Fibroblast of skin of left biceps (primary cell): ENCODE measurements at places on chromosomes 4 and X.

DNA sequence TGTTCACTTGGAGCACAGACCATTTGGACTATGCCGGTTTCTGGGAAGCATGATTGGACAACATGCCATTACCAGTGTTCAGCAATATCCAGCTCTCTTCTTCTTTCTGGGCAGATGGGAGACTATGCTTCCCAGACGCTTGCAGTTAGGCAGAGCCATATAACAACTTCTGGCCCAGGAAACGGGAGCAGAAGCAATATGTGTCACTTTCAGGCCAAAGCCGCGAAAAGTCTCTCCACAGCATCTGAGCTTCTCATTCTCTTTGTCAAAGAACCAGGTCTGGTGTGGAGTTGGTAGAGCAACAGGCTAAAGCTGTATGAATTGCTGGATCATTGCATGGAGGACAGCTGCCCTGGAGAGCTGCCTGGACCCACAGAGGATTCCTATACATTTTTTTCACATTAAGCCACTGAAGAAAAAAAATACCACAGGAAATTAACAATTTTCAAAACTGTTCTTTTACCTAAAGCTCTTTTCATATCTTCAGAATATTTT lies 131.4 kb upstream of the FRG1 start:
- no peak for DNase-seq

DNA sequence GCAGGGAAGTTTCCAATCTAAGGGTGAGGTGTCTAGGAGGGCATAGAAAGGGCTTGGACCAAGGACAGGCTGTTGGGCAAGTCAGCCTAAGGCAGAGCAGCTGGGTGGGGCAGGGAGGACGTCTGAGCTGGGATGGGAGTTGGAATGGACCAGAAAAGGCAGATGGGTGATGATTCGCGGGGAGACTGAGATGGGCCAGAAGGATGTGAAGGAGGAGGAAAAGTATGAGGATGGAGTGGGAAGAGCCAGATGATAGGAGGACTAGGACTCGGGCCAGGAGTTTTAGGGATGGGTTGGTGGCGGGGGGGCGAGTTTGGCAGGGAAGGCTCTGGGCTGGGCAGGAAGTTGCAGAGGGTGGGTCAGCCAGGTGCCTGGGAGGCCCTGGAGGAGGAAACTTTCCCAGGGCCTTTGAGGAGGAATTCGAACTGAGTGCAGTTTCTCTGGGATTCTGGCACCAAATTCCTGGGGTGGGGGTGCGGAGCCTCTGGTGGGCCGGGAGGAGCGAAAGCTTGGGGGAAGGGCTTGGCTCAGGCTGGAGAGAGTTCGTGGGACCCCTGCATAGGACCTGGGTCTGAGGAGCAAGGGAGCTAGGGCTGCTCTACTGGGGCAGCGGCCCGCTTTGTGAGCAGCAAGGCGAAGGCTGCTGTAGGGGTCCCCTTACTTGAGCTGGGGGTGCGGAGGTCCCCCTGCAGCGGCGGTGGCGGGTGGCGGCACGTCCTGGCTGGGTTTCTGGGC lies 8.7 kb upstream of the TIMP1 start:
- no peak for DNase-seq

DNA sequence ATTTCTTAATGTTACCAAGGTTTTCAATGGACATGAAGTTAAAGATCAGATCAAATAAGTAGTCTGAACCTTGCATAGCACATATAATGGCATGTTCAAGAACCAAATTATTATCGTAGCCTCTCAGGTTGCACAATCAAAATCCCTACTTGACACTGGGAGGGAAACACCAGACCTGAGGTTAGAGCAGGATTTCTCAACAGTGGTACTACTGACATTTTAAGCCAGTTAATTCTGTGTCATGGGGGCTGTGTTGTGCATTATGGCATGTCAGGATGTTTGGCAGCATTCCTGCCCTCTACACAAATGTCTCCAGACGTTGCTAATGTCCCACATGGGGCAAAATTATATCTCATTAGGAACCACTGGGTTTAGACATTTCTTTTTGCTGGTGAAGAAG lies 20.8 kb downstream of the RLIM start:
- DNase-seq: no peak

GRCh38 chr4:126614356-126614855 lies 1018.4 kb upstream of the INTU start:
- DNase-seq: no peak

DNA sequence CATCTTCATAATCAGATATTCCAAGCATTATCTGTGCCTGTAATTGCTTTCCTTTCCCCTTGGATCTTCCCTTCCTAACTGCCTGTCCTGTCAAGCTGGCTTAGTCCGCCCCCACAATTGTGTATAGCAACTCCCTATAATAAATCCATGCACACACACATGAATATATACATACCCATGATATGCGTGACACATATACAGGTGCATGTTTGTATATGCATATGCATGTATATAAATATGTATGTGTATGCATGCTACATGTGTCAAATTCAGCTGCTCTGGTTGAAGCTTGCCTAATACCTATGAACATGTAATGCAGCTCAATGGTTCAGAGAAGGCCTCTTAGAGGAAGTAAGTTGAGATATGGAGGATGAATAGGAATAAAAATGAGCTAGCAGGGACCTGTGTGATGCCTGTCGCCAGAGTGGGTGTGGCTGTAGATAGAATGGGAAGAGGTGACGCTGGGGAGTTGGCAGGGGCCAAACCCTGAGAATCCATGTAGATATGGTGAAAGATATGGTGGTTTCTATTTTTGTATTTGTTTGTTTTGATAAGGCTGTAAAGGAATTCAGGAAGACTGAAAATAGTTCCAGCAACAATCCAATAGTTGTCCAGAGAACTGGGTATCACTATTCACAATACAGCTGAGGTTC lies 595.0 kb upstream of the BOD1L1 start:
- DNase-seq: no peak

- DNase-seq: no peak
These were observed 122.4 kb upstream of the PRR32 start for GRCh38 chrX:126697091-126697490.

DNA sequence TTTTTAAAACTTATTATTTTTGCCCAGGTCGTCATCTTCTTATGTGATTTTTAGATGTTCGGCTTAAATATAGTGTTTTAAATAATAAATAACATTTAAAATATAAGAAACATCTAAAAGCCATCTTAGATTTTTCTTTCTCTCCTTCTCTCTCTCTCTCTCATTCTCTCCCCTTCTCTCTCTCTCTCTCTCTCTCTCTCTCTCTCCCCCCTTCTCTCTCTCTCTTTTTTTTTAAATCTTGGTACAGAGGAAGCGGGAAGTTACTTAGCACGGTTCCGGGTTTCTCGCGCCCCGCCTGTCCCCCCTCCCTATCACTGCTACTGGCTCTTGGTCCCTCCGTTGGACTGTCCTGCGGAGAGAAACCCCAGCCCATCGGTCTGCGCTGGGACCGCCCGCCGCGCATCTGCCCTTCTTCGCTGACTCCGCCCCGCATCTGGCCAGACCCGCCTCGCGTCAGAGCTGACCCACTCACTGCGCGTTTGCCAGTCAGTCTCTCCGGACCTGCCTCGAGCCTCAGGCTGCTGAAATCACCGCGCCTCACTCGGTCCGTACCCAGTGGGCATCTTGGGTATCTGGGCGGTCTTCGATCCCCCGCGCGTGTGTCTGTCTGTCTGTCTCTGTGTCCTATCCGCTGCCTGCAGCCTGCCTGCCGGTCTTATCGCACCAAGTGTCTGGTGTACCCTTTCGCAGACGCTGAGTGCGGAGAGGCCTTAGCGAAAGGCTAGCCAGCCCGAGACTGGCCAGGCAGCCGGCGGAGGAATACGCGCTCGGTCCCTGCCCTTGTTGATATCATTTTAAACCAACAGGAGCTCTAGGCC lies at the start of gene PABPC5:
TSS of gene PABPC5 (plus strand) at position 489 of the 818 bp plus-strand sequence. CDS start 739 bp downstream, outside the sequence.
- DNase-seq: peak; percentile 62

DNA sequence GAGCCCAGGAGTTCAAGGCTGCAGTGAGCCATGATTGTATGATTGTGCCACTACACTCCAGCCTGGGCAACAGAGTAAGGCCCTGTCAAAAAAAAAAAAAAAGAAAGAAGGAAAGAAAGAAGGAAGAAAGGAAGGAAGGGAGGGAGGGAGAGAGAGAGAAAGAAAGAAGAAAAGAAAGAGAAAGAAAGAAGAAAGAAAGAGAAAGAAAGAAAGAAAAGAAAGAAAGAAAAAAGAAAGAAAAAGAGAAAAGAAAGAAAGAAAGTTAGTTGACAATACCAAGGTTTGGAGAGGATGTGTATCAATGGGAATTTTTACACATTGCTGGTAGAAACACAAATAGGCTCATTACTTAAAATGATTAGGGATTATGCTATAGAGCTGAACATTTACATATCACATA lies 19.8 kb downstream of the RADX start:
- DNase-seq: no peak

DNA sequence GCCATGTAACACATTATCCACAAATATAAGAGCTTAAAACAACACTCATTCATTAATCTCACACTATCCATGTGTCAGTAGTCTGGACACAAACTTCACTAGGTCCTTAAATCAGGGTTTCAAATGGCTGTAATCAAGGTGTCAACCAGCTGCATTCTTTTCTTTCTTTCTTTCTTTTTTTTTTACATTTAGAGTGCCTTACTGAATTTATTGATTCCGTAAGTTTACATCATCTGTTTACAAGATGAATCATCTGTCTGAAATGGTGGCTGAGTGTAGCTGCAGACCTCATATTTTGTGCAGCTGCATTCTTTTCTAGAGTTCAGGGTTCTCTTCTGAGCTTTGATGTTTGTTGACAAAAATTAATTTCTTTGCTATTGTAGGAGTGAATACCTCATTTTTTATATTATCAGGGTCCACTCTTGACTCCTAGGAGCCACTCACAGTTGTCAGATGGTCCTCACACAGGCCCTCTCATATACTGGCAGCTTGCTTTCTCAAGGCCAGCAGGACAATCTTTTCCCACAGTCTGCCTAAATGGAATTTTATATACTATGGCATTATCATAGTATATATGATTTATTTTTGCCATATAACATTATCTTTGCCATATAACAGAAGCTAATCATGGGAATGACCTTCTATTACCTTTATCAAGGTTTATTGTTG lies 37.8 kb downstream of the SPOCK3 start:
- DNase-seq: no peak

DNA sequence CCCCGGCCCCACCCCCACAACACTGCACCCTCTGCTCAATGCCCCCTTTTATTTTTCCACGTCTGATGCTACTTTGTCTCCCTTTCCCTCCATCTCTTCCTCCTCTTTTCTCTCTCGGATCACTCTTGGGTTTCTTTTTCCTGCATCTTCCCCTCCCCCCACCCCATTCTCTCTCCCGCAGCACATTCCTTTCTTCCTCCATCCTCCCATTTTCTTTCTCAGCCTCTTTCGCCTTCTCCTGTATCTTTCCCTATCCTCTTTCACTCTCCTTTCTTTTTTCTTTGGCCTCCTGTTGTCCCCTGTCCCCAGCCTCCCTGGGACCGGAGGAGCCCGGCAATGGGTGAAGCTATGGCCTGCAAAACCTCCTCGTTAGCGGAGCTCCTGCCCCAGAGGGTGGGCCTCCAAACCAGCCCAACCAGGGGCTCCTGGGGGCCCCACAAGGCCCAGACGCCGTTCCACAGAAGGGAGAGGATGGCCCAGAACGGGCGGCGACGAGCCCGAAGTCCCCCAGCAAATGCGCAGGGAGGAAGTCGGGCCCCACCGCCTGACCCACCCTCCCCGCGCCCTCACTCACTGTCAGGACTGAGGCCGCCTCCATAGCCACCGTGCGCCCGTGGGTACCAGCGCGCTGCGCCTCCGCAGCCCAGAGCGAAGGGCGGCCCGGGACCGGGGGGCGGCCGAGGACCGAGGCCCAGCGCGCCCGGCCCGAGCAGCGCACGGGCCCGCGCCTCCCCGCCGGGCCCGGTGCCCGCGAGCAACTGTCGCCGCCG lies 807 bp downstream of the HMX1 start:
- no peak for DNase-seq

DNA sequence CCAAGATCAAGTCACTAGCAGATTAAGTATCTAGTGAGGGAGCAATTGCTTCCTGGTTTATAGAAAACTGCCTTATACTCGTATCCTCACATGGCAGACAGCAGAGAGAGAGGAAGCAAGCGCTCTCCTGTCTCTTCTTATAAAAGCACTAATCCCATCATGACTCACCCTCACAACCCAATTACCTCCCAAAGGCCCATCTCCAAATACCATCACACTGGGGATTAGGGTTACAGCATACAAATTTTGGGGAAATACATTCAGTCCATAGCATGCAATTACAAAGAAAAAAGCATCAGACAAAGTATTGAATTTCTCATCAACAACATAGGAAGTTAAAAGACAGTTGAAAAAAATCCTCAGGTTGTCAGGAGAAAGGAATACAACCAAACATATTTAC lies 292.6 kb downstream of the IQCM start:
- no peak for DNase-seq

DNA sequence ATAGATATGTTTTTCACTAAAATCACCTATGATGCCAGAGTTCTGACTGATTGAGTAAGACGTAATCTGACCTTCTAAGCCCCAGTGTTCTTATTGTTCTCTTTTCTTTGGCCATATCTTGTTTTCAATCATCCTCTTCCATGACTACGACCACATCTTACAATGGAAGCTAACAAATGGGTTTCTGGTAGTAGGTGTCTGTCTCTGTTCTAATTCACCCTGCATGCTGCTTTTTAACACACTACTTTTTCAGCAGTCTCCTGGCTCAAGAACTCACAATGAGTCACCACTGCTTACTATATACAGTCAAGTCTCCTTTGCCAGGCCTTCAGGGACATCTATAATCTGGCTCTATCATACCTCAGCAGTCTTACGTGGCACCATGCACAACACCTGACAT lies 146.1 kb downstream of the NEXMIF start:
- DNase-seq: no peak

DNA sequence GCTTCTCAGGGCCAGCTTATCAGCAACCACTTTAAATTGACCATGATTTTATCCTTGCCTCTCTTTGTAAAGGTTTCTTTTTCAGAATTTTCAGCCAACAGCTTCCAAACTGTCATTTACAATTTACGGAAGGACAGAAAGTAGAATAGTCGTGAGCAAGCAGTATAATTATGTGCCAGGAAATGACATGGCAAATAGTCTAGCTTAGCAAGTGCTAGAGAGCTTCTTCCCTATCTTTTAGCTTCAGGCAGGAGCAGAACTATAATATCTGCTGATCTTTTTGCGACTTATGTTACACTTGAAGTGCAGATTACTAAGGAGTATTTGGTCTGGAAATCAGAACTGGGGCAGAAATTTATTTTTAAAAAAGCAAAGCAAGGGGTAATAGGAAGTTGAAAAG lies 123.0 kb upstream of the AP1S2 start:
- DNase-seq: no peak

DNA sequence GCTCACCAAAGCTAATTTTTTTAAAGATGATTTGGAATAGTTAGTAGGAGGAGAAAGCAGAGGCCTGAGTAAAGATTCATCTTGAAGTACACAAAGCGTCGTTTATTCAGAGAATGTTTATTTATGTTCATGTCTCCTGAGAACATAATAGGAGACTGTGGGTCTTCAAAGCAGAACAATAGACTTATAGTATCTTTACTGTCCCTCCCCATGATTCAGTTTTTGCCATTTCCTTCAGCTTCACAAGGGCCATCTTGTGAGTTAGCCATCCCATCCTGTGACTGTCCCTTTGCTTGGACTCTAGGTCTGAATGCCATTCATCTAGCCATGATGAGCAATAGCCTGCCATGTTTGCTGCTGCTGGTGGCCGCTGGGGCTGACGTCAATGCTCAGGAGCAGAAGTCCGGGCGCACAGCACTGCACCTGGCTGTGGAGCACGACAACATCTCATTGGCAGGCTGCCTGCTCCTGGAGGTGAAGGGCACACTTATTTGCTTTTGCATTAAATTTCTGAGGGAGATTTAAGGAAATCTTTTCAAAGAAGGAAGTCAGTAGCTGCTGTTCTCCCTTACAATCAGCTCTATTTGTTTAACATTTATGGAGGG lies 105.8 kb downstream of the NFKB1 start:
- no peak for DNase-seq
